ENCODE measurements at places on chromosomes 5 and 9. TPM values are rescaled to one million over a fixed set of nuclear protein-coding genes. Genes with fewer than 3 reads are reported as not detected.

WWC1 gene
- polyA plus RNA-seq, result 9.1 TPM

BSPRY gene
- polyA plus RNA-seq, result 0.18 TPM

TMEM174 gene
- not detected for polyA plus RNA-seq

SCGB3A2 gene
- polyA plus RNA-seq, result 0.43 TPM

CDC20B gene
- not detected for polyA plus RNA-seq

UBE2R2 gene
- polyA plus RNA-seq, result 19.0 TPM

TMEM141 gene
- polyA plus RNA-seq, result 57.0 TPM

C9 gene
- 0.25 TPM for polyA plus RNA-seq

PCDHA1 gene
- polyA plus RNA-seq, result not detected

TMEM232 gene
- 1.8 TPM for polyA plus RNA-seq

KCNT1 gene
- not detected for polyA plus RNA-seq

SYNPO gene
- polyA plus RNA-seq, result 486 TPM

DNM1 gene
- 0.43 TPM for polyA plus RNA-seq

C7 gene
- 27.2 TPM for polyA plus RNA-seq

C6 gene
- not detected for polyA plus RNA-seq

CCL27 gene
- polyA plus RNA-seq, result not detected

WNT8A gene
- polyA plus RNA-seq, result not detected

KCNV2 gene
- not detected for polyA plus RNA-seq

ACTBL2 gene
- polyA plus RNA-seq, result not detected

EIF4E1B gene
- polyA plus RNA-seq, result not detected

POLR3G gene
- 0.08 TPM for polyA plus RNA-seq

PALM2AKAP2 gene
- polyA plus RNA-seq, result 5.6 TPM

PLPP7 gene
- 5.6 TPM for polyA plus RNA-seq

PCSK5 gene
- 6.6 TPM for polyA plus RNA-seq

CCNI2 gene
- polyA plus RNA-seq, result 0.38 TPM

CAVIN4 gene
- polyA plus RNA-seq, result 0.41 TPM

SOX30 gene
- not detected for polyA plus RNA-seq

CDH6 gene
- 3.6 TPM for polyA plus RNA-seq

ADGRD2 gene
- polyA plus RNA-seq, result not detected

TMEM215 gene
- polyA plus RNA-seq, result not detected

PRLR gene
- 0.25 TPM for polyA plus RNA-seq

CAST gene
- polyA plus RNA-seq, result 118 TPM

RNF208 gene
- polyA plus RNA-seq, result 11.8 TPM

CCDC187 gene
- polyA plus RNA-seq, result not detected

PCDHB16 gene
- 0.63 TPM for polyA plus RNA-seq

PCDHGA12 gene
- 2.5 TPM for polyA plus RNA-seq

TAS2R1 gene
- polyA plus RNA-seq, result not detected

FAT2 gene
- polyA plus RNA-seq, result not detected

INPP5E gene
- polyA plus RNA-seq, result 2.8 TPM

CSF2 gene
- not detected for polyA plus RNA-seq

C5 gene
- 5.4 TPM for polyA plus RNA-seq

SLC4A9 gene
- not detected for polyA plus RNA-seq

DBH gene
- not detected for polyA plus RNA-seq

ZNF454 gene
- polyA plus RNA-seq, result 1.5 TPM

SH3TC2 gene
- not detected for polyA plus RNA-seq

PROB1 gene
- polyA plus RNA-seq, result 0.13 TPM
